ENCODE measurements at places on chromosomes 6 and 20. TPM values are rescaled to one million over a fixed set of nuclear protein-coding genes. Genes with fewer than 3 reads are reported as not detected.

DNA sequence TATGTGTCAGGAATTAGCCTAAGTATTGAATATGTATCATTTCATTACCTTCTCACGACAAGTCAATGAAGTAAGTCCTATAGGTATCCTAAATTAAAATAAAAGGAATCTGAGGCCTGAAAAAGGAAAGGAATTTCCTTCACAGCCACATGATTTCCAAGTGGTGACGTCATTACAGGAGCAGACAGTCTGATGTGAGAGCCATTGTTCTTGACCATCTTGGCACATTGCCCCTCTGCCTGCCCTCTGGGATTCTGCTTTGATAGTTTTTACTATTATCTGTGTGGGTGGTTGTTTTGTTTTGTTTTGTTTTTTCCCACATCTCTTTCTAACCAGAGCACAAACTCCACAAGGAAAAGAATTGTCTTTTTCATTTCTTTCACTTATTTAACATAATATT is 219.8 kb upstream of the UFL1 start:
- H3K36me3 ChIP-seq: no peaks in the 10 kb centered on the region
- H3K27ac ChIP-seq: no peak overlapping the region
- no peaks in the 10 kb centered on the region for H3K27me3 ChIP-seq
- H3K4me1 ChIP-seq: no peaks in the 10 kb centered on the region
- DNase-seq: no peak

DNA sequence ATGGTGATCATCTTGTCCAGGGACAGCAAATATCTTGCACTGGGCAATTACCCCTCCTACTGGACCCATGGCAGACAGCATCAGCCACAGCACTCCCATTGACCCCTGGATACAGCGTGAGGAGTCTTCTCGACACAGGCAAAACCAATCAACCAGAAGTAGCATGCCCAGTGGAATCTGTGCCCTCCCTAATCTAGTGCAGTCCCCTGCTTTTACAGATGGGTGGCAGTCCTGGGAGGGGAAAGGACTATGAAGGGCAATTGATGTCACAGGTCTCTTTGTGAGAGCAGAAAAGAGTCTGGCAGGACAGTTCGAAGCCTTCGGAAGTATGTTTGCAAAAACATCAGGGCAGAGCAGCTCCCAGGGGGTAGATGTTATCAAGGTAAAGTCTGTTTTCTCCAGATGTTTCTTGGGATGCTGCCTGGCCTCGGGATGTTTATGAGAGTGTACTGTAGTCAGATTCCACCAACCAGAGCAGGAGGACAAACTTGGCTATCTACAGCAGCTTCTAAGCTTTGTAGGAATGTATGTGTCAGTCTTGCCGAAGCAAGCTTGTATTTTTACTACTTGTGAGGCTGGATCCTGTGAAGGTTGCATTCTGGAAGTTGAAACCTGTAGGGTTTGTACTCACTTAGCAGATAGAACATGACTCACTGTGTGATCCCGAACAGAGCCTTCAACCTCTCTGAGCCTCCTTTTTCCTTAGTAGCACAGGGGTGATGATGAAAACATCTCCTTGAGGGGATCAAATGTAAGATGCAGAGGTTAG is 63.0 kb upstream of the MYL9 start:
- DNase-seq: no peak
- H3K27me3 ChIP-seq: no peaks in the 10 kb centered on the region
- peaks cover 12% of the 10 kb centered on the region for H3K4me1 ChIP-seq
- H3K4me3 ChIP-seq: no peak overlapping the region
- peaks cover 2% of the 10 kb centered on the region for H3K36me3 ChIP-seq
- H3K27ac ChIP-seq: no peak overlapping the region

DNA sequence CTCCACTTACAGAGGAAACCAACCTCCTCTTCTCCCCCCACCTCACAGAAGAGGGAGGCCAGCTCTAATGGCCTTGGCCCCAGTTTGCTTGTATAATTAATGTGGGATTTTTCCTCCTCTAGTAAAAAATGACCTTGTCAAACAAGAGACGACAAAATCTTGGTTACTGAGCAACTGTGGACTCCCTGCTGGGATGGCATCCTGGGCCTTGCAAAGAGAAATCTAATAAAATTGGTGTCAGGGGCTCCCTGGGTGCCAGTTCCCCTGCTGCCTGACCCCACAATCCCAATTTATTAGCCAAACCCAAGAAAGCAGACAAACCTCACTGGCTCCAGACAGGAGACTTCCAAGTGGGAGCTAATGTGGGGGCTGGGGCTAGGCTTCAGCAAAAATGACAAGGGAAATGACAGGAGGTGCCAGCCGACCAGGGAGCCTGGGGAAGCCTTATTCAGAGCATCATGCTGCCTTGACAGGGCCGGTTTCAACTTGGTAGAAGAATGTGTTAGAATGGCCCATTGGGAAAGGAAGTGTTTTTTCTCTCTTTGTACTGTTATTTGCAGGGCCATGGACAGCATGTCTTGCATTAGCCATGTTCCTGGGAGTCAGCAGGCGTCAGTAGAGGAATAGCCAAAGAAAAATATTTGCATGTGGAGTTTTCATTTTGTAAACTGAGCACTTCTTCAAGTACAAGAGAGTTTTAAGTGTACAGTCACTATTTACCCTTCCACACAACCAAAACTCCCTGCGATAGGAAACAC is 816.9 kb downstream of the DHX35 start:
- no peak for DNase-seq
- no peaks in the 10 kb centered on the region for H3K4me1 ChIP-seq
- no peaks in the 10 kb centered on the region for H3K27me3 ChIP-seq
- no peak overlapping the region for H3K27ac ChIP-seq
- no peaks in the 10 kb centered on the region for H3K36me3 ChIP-seq

DNA sequence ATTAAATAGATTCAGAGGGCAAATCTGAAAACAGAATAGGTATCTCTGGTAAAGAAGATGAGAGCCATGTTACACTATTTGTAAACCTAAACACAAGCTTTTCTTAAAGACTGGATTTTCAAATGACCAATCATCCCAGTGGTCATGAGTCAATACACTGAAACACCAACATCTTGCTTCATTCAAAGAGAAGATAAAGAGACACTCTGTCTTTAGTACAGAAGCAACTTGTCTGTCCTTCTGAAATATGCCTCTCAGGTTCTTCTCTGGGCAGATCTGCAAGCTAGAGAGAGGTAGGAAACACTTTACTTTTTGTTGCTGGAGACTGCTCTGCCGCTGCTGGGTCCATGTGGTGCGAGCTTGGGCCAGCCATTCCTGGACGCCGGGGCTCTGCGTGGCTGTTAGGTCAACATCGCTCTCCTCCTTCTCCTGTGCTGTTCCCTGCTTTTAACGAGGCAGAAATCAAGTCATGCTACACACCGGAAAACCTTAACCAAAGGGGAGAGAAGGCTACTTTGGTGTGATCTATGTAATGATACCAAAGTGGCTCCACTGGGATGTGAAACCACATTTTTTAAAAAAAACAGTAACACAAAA is 368.2 kb downstream of the SYNE1 start:
- H3K27me3 ChIP-seq: no peaks in the 10 kb centered on the region
- H3K36me3 ChIP-seq: no peaks in the 10 kb centered on the region
- no peaks in the 10 kb centered on the region for H3K4me1 ChIP-seq
- no peak overlapping the region for H3K27ac ChIP-seq

GRCh38 chr6:105995391-105995865 is 90.7 kb upstream of the PRDM1 start:
- no peak for DNase-seq
- H3K27me3 ChIP-seq: peaks cover 59% of the 10 kb centered on the region
- peaks cover 22% of the 10 kb centered on the region for H3K4me1 ChIP-seq
- no peak overlapping the region for H3K27ac ChIP-seq

The LRFN2 gene
- total RNA-seq: not detected

The JPH2 gene
- not detected for total RNA-seq

DNA sequence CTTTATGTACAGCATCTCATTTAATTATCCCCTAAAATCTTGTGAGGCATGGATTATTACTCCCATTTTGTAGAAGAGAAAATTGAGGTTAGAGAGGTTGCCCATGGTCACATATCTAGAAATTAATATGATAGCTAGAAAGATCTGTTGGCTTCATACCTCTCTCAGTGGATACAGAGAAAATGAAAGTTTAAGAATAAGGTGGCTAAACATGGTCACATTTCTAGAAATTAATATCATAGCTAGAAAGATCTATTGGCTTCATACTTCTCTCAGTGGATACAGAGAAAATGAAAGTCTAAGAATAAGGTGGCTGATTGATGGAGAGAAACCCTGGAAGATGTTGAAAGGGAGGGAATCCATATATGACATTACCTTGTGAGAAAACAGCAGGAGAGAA is 260.7 kb upstream of the MAN1A1 start:
- H3K4me1 ChIP-seq: no peaks in the 10 kb centered on the region
- no peak overlapping the region for H3K27ac ChIP-seq
- H3K4me3 ChIP-seq: no peak overlapping the region
- DNase-seq: no peak

GRCh38 chr6:111382476-111383294 is 100.3 kb downstream of the REV3L start:
- H3K36me3 ChIP-seq: peaks cover 5% of the 10 kb centered on the region
- no peak for DNase-seq
- H3K27me3 ChIP-seq: no peaks in the 10 kb centered on the region
- no peak overlapping the region for H3K27ac ChIP-seq
- H3K4me1 ChIP-seq: no peaks in the 10 kb centered on the region
- no peak overlapping the region for H3K4me3 ChIP-seq

GRCh38 chr20:22762576-22763256 is 178.3 kb upstream of the FOXA2 start:
- H3K4me1 ChIP-seq: peaks cover 11% of the 10 kb centered on the region
- no peak for DNase-seq
- H3K27ac ChIP-seq: no peak overlapping the region
- H3K27me3 ChIP-seq: no peaks in the 10 kb centered on the region

The ADGRF1 gene
- total RNA-seq: not detected

The LINC00237 gene
- total RNA-seq: not detected

- no peak for DNase-seq
- no peak overlapping the region for H3K4me3 ChIP-seq
- H3K27ac ChIP-seq: no peak overlapping the region
- H3K27me3 ChIP-seq: no peaks in the 10 kb centered on the region
- H3K36me3 ChIP-seq: no peaks in the 10 kb centered on the region
Observed at GRCh38 chr6:87736809-87737540, 34.9 kb upstream of the AKIRIN2 start.

The DEFB124 gene
- total RNA-seq: not detected

The MTFR2 gene
- 7.4 TPM for total RNA-seq

DNA sequence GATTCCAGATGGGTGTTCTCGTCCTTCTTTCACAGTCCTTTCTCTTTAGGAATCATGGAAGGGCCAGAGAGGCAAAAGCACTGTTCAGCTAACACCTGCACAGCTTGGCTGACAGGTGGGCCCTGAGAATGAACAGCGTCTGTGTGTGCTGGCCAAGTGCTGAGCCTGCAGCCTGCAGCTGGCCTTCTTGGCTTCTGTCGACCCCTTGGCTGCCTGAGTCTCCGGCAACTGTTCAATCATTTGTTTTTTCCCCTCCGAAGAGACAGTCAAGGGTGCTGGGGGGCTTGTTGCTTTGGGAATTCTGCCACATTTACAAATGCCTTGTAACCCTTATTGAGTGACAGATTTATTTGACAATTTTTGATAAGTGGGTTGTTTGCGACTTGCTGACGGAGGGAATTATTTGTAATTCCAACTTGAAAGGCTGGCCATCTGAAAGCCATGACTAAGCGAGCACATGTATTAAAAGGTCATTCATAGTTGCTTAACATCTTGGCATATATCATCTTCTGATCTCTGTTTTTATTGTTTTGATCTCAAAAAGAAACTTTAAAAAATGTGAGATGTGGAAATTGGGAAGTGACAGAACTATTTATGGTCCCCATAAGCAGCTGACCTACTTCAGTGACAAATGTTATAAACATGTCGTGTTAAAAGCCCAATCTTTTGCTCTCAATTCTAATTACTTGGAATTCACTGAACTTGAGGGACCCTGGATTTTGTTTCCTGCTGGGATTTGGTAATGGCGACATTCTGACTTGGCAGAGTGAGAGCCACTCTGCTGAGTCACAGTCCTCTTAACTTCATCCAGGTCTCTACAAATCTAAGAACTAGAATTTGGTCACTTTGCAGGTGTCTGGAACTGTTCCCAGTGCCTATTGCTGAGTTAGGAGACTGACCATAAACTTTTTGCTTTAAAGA is 41.9 kb upstream of the FERMT1 start:
- H3K4me1 ChIP-seq: no peaks in the 10 kb centered on the region
- H3K27me3 ChIP-seq: no peaks in the 10 kb centered on the region
- no peak overlapping the region for H3K4me3 ChIP-seq
- no peaks in the 10 kb centered on the region for H3K36me3 ChIP-seq

- no peaks in the 10 kb centered on the region for H3K27me3 ChIP-seq
- no peak for DNase-seq
- no peaks in the 10 kb centered on the region for H3K4me1 ChIP-seq
- H3K27ac ChIP-seq: no peak overlapping the region
Observed at GRCh38 chr20:58446960-58447265, 57.9 kb downstream of the VAPB start.
